Central memory CD8-positive, alpha-beta T cell (primary cell): ENCODE measurements at places on chromosomes 2 and 18.

- DNase-seq: no peak
These were observed 63.1 kb downstream of the MBP start for GRCh38 chr18:77069482-77069881.

- DNase-seq: no peak
These were observed 28.5 kb downstream of the PSME4 start for GRCh38 chr2:53942280-53942679.

GRCh38 chr18:22347606-22348511 lies 69.9 kb downstream of the CTAGE1 start:
- no peak for DNase-seq

DNA sequence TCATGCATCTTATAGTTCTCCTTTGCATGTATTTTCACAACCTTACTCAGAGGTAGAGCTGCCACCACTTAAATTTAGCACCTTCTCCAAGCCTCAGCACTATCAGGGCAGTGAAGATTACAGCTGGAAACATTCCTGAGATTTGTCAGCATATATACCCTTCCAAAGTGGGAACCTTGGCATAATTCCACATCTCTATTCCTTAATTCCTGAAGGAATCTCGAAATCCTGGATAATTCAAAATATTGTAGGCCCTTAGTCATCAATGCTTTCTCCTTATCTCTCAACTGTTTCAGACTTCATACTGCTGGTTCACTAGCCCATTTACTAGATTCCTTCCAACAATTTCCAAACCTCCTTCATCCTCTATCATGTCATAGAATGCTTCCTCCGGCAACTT lies 87.4 kb downstream of the ITSN2 start:
- no peak for DNase-seq

DNA sequence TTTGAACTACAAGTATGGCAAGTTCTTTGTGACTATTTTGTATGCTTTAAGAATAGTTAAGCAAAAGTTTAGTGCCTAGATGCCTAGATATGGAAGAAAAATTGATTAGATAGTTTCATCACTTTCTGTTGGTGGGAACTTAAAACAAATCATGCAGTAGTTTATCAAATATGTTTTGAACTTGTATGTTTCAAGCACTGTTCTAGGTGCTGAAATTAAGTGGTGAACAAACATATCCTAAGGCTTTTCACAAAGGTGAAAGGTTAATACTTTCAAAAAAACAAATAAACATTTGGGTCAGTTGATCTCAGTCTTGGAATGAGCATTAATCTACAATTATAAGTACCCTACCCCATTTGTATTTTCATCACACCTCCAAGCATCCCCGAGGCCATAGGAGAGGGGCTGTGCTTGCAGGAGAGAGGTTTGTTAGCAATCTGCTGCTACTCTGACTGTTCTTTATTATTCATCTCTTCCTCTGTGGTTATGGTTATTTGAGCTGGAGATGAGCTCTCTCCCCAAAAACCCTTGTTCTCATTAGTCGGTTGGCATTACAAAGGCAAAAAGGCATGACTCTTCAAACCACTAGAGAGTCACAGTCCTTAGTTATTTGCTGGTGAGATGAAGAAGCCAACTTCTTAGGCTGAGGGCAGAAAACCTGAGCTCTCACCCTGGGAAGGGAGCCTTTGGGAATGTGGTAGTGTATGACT lies 103.9 kb upstream of the FHL2 start:
- no peak for DNase-seq

DNA sequence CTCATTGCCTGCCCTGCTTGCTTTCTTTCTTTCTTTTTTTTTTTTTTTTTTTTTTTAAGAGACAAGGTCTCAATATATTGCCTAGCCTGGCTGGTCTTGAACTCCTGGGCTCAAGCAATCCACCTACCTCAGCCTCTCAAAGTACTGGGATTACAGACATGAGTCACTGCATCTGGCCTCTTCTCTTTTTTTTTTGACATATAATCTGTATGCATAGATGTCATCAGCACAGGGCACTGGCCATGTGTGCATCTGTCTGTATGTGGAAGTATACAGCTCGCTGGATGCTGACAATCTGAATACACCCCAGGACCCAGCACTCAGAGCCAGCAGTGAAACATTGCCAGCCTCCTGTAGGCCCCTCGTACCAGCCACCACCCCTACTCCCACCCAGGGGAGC lies 49.5 kb downstream of the TFCP2L1 start:
- DNase-seq: no peak

- no peak for DNase-seq
These were observed at the start of gene SPHKAP for GRCh38 chr2:228181098-228182019. TSS of gene SPHKAP (minus strand) at chr2:228181687. CDS start at chr2:228181598, 89 bp downstream.
